HepG2 (cell line): ENCODE measurements at places on chromosomes 3 and 15. TPM values are rescaled to one million over a fixed set of nuclear protein-coding genes. Genes with fewer than 3 reads are reported as not detected.

The RABL3 gene
- 31.9 and 48.3 TPM in 2 replicates for total RNA-seq

DNA sequence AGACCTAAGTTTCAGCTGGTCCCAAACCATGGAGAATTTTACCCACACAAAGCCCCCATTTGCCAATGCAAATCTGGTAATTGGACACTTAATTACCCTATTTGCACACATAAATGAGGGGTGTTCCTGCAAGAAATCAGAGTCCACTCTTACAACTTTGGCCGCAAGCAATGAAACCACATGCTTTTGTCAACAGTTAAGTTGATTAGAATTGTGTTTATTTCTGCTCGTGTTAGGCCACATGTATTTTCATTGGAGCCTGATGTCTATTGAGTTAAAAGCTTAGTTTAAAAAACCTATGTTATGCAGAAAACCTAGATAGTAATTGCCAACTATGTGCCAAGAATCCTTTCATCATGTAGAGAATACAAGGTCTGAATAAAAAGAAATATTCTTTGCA lies 153.8 kb upstream of the CMC1 start:
- DNase-seq, result no peak

GRCh38 chr3:33949074-33949473 lies 150.6 kb downstream of the PDCD6IP start:
- no peak for DNase-seq

DNA sequence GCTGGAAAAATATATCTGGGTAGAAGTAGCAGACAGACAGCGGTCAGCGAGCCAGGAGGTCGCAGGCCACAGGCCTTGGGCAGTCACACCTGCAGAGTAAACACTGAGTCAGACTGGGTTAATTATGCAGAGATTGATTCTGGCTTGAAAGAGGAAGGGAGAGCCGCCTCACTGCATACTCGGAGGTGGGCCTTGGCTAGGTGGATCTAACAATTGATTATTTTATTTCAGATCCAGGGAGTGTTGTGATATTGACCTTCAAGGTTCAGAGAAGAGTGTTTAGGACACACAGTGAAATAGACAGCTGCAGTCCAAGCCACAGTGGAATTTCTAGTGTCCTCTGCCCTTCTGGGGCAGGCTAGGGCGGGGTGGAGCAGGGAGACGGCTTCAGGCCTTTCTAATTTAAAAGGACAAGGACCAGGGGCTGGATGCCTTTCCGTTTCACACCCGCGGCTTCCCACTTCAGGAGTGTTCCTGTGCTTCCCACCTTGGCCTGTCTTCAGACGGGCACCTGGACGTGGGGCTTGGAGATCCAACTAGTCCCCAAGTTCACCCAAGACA lies 237.3 kb downstream of the XXYLT1 start:
- peak; percentile 53 for DNase-seq

DNA sequence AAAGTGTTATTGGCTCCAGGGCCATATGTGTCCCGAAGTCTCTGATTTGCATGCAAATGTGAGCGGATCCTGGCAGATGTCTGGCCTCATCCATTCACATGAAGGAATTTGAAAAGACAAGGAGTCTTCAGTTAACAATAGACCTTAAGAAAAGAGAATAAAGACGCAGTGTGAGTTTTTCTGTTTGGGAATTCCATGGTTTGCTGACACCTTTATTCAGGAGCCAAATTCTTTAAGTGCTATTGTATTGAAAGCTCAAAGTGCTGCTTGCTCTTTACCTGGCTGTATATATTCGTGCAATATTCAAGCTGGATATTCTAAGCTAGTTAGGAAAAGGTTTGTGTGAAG lies 2.2 kb downstream of the LRRN1 start:
- no peak for DNase-seq

DNA sequence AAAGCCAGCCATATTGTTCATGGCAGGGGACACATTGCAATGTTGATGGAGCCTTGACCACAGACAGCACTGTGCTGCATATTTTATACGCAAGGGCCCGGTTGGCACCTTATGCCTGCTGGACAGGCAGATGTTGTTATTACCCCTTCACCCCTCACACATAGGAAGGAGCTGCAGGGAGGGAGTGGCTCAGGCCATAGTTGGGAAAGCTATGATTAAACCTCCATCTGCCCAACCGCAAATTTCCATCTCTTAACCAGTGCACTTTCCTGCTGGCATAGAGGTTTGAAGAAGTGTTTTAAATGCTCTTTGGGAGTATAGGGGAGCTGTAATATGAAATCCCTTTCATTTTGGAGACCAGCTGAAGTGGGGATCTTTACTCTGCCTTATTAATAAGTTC lies 224.7 kb downstream of the CACNA2D3 start:
- DNase-seq, result no peak

DNA sequence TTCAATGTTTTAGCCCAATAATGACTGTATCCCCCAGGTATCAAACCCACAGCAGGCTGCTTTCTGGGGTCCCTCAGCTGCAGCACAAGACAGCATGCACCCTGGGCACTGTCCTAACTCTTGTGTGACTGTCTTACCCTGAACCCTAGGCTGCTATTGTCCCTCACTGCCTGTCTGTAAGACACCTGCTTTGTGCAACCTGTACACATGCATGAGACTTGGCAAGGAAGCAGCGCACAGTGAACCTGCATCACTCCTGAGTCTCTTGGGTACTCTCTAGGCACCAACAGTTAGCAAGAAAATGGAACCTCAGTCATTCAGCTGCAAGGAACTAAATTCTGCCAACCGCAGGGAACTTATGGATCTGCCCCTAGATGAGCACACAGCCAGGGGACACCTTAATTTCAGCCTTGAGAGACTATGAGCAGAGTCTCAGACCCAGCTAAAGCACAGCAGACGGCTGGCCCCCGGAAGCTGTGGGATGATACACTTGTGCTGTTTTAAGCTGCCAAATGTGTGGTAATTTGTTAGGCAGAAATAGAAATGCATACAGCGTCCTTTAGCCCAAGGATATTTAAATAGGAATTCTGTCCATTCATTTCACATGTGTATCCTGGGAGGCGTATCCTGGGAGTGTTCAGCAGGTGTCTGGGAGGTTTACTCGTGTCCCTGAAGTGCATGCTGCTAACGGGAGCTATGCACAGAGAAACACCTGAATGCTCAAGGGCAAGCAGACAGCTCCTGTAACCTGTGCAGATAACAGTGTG lies 223.8 kb downstream of the KLF13 start:
- no peak for DNase-seq

The ACTRT3 gene
- total RNA-seq, result 0.97 and 1.1 TPM in 2 replicates
